AG08395 (cell line): ENCODE measurements at places on chromosomes 3 and 15.

DNA sequence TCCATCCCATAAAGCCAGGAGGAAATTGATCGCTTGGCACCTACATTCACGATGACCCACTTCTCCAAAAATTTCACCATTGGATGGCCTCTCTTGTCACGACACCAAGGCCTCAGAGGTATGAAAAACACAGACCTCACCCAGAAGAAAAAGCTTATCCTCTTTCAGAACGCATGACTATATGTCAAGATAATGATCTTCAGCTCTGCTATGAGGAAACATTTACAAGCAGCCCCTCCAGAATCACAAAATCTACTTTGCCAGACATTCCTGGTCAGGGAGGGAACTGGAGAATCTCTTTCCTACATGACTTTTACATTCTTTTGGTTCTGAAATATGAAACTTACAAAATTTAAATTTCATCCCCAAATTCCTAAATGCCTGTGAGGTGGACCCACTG lies 122.7 kb downstream of the WNT5A start:
- DNase-seq, result peak; percentile 45

DNA sequence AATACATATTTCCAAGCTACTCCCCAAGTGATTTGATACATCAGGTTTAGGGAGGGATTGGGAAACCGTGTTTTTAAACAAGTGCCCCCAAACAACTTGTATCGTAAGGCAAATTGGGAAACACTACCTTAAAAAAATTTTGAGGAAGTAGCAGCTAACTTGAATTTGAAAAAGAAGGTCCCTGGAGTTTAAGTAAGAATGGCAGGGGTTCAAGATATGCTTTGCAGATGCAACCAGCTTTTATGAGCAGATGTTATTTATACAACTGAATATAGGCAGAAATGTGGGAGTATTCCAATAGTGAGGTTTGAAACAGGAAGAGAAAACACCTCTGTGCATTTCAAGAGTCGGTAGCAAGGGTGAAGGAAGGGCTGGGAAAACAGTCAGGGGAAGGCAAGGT lies 139.6 kb downstream of the IL20RB start:
- no peak for DNase-seq

DNA sequence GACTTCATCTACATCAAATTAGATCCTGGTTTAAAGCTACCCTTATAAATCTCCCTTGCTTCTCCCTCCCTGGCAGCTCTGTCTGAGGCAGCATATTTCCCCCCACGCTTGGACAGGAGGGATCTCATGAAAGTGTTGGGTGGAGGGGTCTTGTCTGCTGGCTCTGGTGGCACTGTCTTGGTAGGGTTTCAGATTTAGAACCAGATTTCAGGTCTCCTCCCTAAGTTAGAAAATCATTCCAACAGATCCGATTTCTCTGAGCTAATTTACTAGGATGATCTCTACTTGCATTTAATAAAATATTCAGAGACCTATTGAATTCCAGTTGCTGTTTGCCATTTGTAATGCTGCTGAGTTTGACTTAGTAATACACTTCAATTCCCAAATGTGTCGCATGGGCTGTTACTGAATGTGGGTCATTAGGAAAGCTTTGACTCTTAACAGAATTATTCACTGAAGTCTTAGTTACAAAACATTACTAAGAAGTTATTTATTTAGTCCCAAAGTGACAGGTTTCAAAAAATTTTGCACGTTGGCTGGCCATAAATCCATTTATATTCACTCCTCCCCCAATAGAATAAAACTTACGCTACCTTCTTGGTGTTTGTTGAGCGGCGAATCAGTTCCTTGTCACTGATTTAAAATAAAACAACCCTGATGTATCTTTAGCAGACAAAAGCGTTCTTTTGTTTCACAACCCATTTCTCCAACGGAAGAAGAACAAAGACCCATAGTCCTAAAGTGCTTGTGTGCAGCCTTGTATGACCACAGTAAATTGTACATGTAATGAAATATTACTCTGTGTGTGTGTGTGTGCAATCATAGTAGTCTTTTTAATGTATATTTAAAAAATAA lies 84.5 kb downstream of the TRAK1 start:
- DNase-seq, result no peak

GRCh38 chr3:175655351-175655750 lies 796.2 kb downstream of the NAALADL2 start:
- DNase-seq, result no peak

DNA sequence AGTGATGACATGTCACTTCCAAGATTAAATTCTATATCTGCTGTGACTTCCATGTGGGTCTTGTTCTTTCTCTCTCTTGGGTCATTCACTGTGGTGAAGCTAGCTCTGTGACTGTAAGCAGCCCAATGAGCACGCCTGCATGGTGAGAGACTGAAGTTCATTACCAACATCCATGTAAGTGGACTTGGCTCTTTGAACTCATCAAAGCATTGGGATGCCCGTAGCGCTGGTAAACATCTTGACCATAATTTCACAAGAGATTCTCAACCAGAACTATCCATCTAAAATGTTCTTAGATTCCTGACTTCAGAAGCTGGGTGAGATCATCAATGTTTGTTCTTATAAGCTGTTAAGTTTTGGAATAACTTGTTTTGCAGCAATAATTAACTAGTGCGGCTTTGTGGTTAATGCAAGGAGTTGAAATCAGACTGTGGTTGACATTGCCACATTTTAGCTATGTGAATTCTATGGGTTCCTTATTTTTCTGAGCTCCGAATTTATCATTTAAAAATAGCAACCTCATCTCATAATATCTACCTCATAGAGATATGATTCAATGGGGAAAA lies 31.6 kb upstream of the LRRC3B start:
- no peak for DNase-seq

DNA sequence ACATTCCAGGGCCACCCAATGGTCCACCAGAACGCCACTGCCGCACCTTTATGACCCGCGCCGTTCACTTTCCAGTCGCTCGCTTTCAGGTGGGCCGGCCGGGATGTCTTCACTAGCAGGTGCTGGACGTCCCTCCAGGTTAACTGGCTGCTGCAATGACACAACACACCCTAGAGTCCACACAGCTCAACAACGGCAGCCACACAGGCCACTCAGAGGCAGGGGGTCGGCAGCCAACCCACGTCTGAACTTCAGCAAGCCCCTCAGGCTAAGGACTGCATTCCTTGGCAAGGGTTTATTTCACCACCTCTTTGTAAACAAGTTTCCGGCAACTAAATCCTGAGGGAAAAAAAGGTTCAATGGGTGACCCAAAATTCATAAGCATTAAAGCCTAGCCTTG lies 89.2 kb upstream of the SNRPA1 start:
- no peak for DNase-seq

DNA sequence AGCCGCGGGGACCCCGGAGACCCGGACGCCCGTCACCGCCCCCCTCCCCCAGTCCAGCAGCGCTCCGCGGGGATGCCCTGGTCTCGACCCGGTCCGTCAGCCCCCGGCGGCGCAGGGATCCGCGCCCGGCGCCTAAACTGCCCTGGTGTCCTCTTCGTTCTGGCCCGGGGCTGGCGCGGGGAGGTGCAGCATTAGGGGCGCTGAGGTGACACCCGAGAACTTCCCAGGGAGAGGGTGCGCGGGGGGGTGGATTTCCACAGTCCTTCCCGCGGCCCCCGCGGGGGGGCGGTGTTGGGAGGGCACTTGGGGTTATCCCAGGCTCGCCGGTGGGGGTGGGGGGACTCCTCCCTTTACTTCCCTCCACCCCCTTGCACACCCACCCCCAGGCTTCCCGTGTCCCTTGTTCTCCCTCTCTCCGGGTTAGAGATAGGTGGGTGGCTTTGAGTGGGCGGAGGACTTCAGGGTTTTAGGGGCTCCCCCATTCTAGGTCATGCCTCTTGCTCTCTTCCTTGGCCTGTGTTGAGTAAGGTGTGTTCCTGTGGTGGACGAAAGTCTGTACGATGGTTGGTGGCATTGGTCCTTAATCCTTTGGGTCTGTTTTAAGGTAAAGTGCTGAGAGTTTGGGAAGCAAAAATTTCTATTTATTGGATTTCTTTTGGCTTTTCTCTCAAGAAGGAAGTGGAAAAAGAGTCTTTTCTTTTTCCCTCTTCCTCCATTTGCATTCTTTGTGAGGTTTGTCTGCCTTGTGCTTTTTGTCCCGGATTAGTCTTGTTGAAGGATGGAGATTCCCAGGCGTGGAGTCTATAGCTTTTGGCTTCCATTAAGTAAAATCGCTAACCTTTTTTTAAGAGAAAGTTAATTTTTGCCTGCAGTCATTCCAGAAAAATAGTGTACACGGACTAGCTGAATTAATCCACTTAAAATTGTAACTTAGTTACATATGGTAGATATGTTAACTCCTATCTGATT lies 811 bp downstream of the SKIL start:
- peak; percentile 67 for DNase-seq

DNA sequence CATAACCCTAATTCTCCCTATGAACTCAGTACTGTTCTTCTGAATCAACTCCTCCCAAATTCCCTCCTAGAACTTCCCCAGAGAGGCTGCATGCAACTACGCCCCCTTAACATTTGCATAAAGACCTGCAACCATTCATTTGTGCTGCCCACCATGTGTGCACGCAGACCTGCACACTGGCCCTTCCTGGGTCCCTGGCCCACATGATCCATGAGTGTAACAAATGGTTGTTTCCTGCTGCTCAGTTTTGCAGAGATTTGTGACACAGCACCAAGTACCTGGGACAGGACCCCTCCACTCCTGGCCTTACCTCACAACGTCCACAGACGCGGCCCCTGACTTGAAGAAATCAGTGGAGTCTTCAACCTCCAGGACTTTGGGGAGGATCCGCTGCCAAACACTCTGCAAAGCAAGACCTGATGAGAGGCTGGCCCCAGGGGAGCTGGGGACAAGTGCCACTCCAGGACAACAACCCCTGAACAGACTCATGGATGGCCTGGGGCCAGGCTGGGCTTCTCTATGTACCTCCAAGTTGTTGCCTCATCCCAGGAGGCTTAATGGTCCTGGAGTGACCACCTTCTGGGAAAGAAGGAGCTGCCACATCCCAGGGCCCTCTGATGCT lies 33.8 kb downstream of the ALDH1L1 start:
- DNase-seq, result no peak

DNA sequence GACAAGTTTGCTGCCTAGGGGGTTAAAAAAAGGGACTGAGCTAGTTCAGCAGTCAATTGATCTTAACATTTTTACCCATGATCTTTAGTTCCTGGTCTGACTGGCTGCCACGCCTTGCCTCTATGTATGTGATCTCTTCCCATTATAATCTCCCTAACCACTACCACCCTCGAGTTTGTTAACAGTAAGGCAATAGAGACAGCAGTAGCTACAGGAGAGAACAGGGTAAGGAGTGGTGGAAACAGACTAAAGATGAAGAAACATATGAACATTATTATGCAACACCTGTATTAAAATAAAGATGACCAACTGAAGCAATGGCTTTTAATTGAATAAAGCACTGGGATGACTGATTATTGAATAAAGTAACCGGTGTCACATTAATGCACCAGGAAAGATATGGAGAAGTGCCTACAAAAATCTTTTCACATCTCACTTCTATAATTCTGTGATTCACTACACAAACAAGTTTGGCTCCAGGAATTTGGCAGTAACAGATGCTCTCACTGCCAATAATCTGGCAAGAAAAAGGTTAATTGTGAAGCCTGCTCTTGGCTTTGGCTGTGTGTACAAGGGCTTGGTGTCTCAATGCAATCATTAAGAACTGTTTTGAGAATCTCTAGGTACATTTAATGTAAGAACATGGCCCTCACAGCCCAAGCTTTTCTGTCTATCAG lies 95.7 kb downstream of the HHLA2 start:
- DNase-seq, result no peak

DNA sequence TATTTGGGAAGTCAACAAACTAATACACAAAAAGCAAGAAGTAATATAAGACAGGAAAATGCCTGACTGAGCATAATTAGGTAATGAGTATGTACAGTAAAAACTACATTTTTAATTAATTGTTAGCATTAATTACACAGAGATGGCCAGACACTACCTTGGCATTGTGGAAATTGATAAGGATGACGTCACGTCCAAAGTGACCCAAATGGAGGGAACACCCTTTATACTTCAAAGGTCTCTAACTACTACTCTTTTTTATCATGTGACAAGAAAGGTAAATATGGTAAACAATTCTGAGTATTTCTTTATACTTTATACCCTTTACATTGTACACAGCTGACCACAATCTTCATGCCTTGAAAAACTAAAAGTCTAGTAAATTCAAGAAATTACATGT lies 22.4 kb upstream of the GUCA1C start:
- DNase-seq, result no peak

DNA sequence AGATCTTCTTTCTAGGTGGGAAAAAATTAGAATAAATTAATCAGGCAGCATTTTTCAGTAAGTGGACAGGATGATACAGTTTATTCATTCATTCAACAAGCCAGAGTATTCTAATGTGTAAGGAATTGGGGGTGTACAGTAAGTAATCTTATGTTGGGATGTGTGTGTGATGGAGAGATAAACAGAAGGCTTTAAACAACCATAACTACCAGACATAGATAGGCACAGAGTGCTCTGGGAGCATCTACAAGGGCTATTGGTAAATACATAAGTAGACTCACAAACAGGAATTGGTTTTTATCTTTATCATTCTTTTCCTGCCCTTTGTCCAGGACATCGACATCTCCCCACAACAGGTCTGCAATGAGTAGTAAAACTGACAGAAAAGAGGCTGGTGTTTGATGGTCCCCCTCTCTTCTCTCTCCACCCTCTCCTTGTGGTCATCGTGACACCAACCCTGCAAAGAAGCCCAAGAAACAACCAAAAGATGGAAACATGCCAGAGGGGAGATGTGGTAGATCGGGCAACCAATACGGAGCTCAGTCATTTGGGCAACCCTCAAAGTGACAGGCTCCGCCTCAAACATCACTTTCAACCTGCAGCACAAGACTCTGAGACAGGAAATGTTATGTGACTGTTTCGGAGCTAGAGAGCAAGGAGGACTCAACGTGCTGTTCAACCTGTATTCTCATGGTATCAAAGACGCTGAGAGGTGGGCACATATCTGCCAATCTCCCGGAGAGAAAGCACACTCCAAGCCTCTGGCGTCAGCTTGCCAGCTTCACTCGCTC lies 28.7 kb upstream of the B3GNT5 start:
- no peak for DNase-seq

DNA sequence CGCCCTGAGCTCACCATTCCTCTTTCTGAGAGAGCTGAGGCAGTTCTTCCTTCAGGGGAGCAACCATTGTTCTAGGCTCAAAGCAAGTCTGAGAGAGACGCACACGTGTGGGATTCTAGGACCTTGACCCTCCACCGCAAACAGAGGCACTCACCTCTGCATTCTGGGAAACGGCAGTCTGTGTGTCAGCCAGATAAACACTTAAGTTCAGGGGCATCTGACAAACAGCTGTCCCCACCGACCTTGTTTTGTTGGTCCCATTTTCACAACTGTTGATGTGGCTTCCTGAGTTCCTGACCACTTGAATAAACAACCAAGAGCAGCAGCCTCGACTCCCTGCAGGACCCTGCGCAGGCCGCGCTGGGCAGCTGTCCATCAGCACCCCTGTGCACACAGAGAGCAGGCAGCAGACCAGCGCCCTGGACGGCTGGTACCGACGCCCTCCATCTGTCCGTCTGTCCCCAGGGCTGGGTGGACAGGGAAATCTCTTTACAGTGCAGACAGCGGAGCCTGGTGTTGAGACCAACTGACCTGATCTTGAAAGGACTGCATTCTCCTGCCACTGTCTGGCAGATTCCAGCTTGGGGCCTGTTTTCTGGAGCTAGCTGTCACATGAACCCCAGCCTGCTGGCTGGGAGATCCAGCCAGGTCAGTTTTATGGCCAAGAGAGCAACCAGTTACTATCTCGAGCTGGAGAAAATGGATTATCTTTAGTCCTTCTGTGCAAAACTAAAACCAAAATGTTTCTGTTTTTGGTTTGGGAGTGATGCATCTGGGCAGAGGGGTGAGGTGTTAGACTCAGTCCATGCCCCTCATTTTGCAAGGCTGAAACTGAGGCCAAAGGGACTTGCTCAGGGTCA lies 64.2 kb downstream of the FAM43A start:
- DNase-seq, result no peak
